LHCN-M2 (cell line): ENCODE measurements at places on chromosomes 6 and 20. TPM values are rescaled to one million over a fixed set of nuclear protein-coding genes. Genes with fewer than 3 reads are reported as not detected.

DNA sequence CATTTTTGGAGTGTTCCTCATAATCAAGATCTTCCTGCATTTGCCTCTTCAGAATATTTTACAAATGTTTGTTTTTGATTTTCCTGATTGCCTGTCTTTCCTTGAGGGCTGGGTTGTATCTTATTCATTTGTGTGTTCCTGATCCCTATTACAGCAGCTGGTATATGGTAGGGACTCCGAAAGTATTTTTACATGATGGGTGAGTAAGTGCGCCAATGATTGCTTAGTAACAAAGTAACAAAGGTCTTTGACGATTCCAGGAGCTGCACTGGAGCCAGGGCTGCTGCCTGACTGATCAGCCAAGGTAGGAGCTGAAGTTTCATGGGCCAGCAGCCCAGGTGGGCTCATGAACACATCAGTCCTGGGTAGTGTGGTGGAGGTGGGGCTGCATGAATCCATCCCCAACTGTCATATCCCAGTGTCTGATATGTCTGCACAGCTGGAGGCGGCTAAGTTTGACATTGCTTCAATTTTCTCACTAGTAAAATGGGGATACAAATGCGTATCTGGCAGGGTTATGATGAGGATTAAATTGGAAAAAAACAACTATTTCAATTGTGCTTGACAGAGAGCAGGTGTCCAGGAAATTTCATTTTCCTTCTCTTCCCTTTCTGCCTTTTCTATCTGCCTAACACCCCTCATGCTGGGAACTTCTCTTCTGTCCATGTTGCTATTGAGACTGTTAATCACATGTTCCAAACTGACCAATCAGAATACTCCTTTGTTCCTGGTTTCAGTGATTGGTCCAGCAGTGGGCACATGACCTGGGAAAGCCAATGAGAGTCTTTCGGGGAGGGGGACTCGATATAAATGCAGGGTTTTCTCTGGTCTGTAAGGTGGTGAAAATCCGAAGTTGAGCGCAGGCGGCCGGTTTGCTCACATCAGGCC is 90.7 kb downstream of the CDH26 start:
- peak; percentile 20 for DNase-seq

GRCh38 chr6:48670546-48670945 is 559.5 kb upstream of the PTCHD4 start:
- DNase-seq: no peak

- DNase-seq: peak; percentile 46
Observed at GRCh38 chr20:64044484-64045247, 4.8 kb downstream of the SOX18 start.

GRCh38 chr6:100035873-100036653 is 42.0 kb upstream of the MCHR2 start:
- DNase-seq: peak; percentile 14

The ZFP57 gene
- not detected in 2 replicates for total RNA-seq

The TRIM10 gene
- total RNA-seq: not detected in 2 replicates

The TRERF1 gene
- 3.0 and 4.0 TPM in 2 replicates for total RNA-seq
